Hematopoietic multipotent progenitor cell treated with erythropoietin and hydrocortisone succinate and interleukin-3 and kit ligand, for 4 days (in vitro differentiated cells): ENCODE measurements at places on chromosomes 7 and 10.

- peak; percentile 39 for DNase-seq
These were observed 245.0 kb upstream of the SORCS1 start for GRCh38 chr10:107409522-107409921.

- DNase-seq: no peak
These were observed 120.0 kb downstream of the PPP1R9A start for GRCh38 chr7:95027234-95027872.

DNA sequence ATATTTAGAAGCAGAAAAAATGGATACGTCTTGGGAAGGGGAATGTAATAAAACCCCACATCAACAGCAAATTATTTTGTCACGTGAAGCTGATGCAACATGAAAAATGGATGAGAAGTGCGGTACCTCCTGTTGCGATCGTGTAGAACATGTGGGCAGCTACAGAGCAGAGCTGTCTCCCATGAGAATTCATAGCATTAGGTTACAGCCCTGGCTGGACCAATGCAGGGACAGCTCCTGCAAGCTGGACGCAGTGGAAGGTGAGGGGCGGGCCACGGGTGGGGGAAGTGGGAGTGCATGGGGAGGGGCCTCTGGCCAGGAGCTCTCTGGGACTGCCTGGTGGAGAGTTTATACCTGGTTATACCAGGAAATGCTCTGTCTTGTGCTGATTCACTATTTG, 120.3 kb downstream of the GATA3 start:
- DNase-seq: no peak

DNA sequence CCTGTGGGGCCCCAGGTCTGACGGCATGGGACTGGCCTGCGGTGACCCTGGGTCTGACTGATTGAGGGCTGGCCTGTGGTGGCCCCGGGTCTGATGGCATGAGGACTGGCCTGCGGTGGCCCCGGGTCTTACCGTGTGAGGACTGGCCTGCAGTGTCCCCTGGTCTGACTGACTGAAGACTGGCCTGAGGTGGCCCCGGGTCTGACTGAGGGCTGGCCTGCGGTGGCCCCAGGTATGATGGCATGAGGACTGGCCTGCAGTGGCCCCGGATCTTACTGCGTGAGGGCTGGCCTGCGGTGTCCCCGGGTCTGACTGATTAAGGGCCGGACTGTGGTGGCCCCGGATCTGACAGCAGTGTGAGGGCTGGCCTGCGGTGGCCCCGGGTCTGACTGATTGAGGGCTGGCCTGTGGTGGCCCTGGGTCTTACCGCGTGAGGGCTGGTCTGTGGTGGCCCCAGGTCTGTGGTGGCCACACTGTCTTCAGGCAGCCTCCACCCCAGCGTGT, 10.9 kb downstream of the JAKMIP3 start:
- no peak for DNase-seq

DNA sequence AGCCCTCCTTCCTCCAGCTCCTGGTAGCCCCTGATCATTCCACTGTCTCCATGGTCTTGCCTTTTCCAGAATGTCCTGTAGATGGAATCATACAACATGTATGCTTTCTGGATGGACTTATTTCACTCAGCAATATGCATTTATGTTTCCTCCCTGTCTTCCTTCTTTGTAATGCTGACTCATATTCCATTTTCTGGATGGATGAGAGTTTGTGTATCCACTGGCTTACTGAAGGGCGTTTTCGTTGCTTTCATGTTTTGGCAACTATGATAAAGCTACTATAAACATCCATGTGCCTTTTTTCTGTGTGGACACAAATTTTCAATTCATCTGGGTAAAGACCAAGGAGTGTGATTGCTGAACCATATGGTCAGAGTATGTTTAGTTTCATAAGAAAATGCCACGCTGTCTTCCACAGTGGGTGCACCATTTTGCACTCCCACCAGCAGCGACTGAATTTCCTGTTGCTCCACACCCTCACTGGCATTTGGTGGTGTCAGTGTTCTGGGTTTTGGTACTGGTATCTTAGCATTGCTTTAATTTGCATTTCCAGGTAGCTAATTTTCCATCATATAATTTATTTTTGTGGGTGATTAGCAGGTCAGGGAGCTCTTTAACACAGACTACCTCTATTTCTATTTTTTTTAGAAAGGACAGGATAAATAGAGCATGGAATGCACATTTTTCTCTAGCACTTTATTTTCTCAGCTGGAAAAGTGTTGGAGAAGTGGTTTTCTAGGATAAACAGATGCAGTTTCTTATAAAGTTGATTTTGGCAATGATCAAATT, 252.2 kb downstream of the WDR37 start:
- DNase-seq: no peak

- no peak for DNase-seq
These were observed 32.9 kb upstream of the WDR11 start for GRCh38 chr10:120818301-120818700.

DNA sequence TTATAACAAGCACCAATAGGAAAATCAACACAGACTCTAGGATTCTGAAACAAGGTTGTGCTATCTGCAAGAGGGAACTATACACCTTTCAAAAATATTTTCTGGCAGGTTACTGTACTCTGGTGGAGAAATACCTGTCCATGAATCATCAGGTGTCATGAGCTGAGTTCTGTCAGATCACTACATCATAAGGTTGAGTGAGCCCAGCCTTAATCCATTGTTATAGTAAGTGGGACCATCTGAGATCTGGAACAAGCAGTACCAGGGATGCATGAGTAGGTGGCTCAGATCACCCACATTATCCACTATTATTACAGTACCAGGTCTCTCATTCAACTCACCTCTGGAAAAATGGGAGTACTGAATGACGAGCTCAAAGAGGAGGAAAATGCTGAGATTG, 212.4 kb downstream of the DGKI start:
- DNase-seq: no peak

DNA sequence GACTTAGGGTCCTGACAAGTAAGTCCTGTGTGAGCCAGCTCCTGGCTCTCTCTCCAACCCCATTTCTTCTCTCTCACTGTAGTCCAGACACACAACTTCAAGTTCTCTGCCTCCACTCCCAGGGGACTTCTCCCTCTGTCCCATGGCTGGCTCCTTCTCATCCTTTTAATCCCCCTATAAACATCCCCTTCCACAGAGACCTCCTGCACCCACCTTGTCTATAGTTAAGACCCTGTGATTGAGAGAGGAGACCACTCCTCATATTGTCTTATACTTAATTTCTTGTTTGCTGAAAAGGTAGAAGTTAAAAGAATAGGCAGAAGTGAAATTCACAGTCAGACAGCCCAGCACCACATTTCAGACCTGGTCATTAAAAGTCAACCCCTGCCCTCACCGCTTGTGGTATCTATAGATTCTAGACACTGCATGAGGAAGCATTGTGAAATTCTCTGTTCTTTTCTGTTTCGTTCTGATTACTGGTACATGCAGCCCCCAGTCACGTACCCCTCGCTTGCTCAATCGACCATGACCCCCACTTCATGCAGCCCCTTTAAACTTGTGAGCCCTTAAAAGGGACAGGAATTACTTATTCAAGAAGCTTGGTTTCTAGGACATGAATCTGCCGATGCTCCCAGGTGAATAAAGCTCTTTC, 125.6 kb upstream of the FRMD4A start:
- DNase-seq: no peak

GRCh38 chr7:43888993-43889945, 17.1 kb downstream of the URGCP start:
- peak; percentile 48 for DNase-seq

- peak; percentile 66 for DNase-seq
These were observed 305.1 kb upstream of the CSTF2T start for GRCh38 chr10:52004342-52004949.

GRCh38 chr10:132987671-132988571, 45.6 kb upstream of the CFAP46 start:
- peak; percentile 31 for DNase-seq

DNA sequence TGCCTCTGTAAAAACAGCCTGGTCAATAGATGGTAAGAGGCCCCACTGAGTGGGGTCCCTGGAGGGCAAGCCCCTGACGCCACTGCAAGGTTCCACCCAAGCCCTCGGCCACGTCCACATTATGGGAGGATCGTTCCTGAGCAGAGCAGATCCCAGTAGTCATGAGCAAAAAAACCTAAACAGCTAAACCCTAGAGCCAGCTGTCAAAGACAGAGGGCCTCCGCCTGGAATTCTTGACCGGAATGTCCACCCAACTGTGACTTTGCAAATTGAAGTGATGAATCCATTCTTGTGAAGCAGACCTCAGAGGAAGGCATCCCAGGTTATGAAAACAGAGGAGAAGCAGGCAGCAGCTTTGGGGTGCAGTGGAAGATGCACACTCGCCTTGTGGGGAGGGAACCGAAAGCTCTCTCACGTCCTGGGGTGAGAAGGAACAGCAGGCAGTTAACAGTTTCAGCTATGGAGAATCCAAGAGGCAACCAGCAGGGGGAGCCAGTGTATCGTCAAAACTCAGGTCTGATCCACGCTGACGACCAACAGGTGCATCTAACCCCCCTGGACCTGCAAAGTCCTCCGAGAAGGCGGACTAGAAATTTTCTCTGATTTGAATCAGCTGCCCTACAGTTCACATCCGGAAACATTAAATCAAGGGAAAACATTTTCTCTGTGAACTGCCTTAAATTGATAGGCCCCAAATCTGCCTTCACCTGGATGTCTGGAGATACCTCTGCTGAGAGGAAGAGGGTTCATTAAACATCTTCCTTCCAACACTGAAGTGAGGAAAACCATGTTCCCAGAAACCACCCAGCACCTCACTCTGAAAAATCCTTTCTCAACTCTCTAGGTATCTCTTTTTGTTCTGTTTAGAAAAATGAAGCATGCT, 139.1 kb upstream of the PFKP start:
- peak; percentile 83 for DNase-seq

- DNase-seq: no peak
These were observed 82.9 kb downstream of the HYCC1 start for GRCh38 chr7:22931011-22931410.

- no peak for DNase-seq
These were observed 87.5 kb upstream of the HGF start for GRCh38 chr7:81857385-81857784.

- peak; percentile 17 for DNase-seq
These were observed 29.2 kb downstream of the TFAM start for GRCh38 chr10:58414270-58415041.

DNA sequence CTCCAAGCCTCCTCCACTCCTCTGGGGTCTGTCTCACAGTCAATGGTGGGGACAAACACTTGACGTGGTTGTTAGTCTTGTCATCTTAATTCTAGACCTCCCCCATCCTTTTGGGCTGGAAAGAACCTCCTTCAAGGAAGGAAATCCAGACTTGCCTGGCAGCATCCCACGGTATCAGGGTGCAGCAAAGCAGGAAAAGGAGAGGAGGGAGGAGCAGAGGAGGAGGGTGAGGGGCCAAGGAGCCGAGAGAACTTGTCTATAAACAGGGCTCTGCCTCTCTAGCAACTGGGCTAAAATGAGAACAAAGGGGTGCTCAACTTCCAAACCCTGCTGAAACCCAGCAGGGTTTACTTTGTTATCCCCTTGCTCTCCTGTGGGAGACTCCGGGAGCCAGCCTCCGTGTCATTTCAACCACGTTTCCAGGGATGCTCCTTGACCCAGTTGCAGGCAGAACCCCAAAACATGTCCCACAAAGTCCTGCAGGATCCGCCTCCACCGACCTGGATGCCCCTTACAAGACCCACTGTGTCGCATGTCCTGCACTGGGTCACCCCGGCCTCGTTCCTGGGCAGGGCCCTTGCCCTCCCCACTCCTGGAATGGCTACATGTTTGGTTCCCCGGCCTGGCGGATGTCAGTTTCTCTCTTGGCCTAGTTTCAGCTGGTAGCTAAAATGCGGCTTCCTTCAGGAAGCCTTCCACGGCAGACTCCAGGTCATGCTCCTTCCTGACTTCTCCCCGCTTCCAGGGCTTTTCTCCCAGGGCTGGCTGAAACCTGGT, 69.7 kb upstream of the MGMT start:
- no peak for DNase-seq

DNA sequence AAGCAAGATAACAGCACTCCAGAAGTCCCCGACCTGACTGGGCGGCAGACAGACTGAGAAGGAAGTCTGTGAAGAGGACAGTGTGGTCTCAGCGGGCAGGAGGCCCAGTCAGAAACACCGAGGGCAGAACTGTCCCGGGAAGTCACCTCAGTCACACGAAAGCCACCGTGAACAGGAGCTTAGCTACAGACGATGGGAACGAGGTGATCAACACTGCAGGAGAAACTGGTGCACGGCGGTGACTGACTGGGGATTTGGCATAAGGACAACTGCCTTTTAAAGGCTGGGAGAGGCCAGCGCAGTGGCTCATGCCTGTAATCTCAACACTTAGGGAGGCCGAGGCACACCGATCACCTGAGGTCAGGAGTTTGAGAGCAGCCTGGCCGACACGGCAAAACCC, 217.8 kb downstream of the PTPRN2 start:
- no peak for DNase-seq

DNA sequence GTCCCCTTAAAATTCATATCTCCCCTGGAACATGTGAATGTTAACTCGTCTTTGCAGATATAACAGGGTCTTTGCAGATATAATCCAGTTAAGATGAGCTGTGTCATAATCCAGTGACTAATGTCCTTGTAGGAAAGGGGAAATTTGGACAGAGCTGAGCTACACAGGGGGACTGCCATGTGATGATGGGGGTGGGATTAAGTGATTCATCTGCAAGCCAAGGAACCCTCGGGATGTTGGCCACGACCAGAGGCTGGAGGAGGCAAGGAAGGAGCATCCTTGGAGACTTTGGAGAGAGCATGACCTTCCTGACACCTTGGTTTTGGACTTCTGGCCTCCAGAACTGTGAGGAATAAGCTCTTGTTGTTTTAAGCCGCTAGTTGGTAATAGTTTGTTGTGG, 153.9 kb upstream of the PCBD1 start:
- DNase-seq: no peak

DNA sequence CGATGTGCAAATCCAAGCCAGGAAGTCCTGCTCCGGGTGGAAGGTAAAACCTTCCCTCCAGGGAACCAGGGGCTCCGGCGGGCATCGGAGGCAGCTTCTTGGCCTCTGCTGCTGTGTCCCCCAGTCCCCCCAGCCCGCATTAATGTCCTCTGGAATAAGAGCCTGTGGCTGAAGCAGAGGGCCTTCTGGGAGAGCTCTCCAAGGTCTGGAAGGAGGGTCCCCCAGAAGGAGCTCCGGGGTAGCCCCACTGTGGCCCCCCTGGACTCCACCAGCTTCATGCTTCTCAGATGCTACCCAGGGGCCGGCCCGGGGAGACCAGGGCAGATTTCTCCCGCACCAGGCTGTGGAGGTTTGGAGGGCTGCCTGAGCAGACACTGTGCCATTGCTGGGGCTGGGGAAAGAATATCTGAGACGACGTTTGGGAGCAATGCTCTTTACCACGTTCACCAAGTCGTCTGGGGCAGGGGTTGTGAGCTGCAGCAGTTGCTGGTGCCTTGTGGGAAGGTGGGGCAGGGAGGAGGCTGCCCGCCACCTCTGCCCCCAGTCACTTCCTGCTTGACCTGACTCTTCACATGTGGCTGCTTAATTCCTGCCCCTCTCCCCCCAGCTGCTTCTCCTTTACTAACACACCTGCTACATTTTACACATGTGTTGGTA, 8.3 kb downstream of the ZNF853 start:
- DNase-seq: peak; percentile 32

GRCh38 chr10:53904506-53905241, 896.4 kb downstream of the PCDH15 start:
- no peak for DNase-seq
